ENCODE measurements at places on chromosomes 12 and 14.

DNA sequence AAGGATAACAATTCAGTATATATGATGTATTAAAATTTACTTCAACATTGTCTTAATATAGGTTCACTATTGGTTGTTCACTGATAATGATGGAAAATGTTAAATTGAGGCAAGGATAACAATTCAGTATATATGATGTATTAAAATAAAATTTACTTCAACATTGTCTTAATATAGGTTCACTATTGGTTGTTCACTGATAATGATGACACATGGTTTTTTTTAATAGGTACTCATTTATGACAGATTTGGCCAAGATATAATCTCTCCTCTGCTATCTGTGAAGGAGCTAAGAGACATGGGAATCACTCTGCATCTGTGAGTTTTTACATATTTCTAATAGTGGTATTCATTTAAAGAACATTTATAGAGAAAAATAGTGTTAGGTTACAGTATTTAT, 8.1 kb downstream of the SCFD1 start:
- no peak for DNase-seq

- no peak for DNase-seq
Measured at GRCh38 chr14:54786838-54787237, 115.8 kb downstream of the GCH1 start.

DNA sequence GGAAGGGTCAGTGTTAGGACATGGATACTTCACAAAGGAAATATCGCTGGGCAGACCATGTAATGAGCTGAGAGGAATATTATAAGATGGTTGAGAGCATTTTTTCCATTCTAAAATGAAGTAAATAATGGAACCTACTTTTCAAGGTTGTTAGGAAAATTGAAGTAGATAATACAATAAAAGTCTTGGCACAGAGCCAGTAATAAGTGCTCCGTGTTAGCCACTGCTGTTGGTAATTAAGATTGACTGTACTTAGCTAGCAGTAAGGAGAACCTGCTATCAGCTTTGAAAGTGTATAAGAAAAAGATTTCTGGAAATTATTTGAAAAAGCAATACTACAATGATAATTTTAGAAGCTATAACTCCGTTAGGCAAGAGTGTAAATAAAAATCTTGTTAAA, 77.6 kb downstream of the SCAF11 start:
- no peak for DNase-seq

DNA sequence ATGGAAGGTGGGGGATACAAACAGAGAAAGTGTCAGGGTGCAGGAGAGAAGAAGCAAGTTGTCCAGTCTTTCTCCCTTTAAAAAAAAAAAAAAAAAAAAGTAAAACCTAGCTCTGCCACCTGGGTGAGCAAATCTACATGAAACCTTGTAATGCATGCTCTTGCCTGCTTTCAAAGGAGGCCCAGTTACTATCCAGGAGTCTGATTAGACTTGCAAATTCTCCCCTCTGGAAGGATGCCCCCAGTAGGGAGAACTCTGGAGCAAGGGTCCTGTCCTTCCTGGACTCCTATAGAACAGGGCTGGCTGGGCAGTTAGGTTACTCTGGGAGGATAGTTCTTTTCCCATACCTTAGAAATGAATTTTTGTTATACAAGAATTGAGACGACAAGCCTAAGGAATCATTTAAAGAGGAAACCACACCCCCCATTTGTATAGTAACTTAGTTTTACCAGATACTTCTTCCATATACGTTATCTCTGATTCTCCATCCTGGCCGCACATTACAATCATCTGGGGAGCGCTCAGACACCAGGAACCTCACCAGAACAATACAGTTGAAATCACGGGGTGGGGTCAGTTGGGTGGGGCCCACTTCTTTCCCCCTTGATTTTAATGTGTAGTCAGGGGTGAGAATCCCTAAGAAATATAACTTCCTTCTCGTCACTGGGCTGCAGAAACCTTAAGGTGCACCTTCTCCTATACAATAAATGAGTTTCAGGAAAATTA, 30.5 kb downstream of the RAB35 start:
- no peak for DNase-seq

DNA sequence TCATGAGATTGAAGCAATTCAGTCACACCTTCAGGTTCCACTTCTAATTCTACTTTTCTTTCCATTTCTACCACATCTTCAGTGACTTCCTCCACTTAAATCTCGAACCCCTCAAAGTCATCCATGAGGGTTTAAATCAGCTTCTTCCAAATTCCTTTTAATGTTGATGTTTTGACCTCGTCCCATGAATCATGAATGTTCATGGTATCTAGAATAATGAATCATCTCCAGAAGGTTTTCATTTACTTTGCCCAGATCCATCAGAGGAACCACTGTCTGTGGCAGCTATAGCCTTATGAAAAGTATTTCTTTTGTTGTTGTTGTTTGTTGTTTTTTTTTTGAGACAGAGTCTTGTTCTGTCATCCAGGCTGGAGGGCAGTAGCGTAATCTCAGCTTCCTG, 7.6 kb downstream of the RXYLT1 start:
- no peak for DNase-seq

DNA sequence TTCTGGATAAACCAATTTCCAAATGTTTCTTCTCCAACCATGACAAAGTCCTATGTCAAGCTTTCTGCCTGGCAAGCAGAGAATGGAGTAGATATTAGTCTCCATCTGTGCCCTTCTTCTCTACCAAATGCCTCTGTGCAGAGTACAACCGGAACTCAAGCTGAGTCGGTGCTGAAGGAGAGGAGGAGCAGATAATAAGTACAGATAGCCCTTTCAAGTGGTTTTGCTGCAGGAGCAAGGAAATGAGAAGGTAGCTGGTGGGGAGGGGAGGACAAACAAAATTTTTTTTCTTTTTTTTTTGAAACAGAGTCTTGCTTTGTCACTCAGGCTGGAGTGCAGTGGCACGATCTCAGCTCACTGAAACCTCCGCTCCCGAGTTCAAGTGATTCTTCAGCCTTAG, 14.2 kb upstream of the HELB start:
- DNase-seq, result no peak

DNA sequence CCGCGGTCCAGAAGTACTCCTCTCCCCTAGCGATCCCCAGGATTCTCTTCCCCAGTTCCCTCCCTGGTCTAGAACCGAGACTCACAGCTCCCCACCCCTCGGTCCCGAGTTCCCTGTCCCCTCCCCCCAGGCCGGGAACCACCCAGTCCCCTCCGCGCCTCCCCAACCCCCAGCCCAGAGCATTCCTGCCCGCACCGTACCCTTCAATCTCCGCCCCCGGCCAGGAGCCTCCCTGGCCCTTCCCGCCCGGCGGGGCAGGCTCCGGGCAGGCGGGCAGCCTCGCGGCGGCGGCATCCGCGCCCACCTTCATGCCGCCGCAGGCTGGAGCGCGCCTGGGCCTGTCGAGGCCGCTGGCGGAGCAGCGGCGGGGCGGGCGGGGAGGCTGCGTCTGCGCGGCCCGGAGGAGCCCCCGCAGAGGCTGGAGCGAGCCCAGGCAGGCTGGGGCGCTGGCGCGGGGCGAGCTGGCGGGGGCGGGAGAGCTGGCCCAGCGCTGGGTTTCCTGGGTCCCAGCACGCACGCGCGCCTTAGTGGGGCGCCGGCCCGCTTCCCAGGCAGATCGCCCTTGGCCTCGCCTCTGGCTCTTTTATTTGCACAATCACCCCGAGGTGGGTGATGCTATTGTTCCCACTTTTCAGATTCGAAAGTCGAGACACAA, 22.2 kb upstream of the GPR132 start:
- peak; percentile 92 for DNase-seq

GRCh38 chr12:66971816-66972215, 292.9 kb upstream of the GRIP1 start:
- no peak for DNase-seq

- DNase-seq, result peak; percentile 47
Measured at GRCh38 chr12:68420225-68421010, 88.3 kb upstream of the MDM1 start.

GRCh38 chr12:94553130-94553519, 93.5 kb upstream of the CEP83 start:
- DNase-seq, result peak; percentile 48

GRCh38 chr12:22334410-22335100, at the start of gene ST8SIA1:
ST8SIA1 (minus strand) TSS chr12:22334707; CDS start chr12:22334232, 475 bp downstream.
- peak; percentile 63 for DNase-seq

- no peak for DNase-seq
Measured at GRCh38 chr12:100953217-100953616, 158.6 kb downstream of the ANO4 start.

DNA sequence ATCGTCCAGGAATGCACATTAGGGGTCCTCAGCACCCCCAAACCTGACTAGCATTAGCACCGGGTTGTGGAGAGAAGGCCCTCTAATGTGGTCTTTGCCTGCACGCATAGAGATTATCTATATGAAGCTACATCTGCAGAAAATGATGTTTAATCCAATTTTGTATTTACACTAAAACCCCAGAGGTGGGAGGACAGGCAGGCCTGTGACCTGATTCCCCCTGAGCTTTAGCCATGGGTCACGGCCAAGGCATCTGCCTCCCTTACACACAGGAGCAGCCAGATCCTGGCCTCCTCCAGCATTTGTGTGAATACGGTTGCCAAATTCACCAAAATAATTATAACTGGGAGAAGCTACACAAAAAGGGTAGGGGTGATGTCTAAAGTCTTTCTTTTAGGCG, 7.0 kb downstream of the APOLD1 start:
- no peak for DNase-seq

DNA sequence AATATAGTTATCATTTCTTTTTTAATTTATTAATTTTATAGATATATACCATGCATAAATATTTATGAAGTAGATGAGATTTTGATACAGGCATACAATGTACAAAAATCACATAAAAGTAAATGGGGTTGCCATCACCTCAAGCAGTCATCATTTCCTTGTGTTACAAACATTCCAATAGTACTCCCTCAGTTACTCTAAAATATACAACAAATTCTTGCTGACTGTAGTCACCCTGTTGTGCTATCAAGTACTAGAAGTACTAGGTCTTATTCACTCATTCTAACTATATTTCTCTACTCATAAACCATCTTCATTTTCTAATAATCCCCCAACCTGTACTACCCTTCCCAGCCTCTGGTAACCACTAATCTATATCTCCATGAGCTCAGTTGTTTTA, 432.6 kb upstream of the SYT1 start:
- DNase-seq, result no peak

All from GM03348 (cell line).